ENCODE measurements at places on chromosomes 7 and 10. TPM values are rescaled to one million over a fixed set of nuclear protein-coding genes. Genes with fewer than 3 reads are reported as not detected.
A peak's percentile ranks its signal among the peaks of the same experiment; 100 is the strongest.

GRCh38 chr7:105978035-105978434, 15.0 kb downstream of the CDHR3 start:
- no peak for DNase-seq

The CALML3 gene
- not detected for total RNA-seq

- no peak for DNase-seq
Measured at GRCh38 chr7:128458956-128459355, 3.3 kb downstream of the HILPDA start.

DNA sequence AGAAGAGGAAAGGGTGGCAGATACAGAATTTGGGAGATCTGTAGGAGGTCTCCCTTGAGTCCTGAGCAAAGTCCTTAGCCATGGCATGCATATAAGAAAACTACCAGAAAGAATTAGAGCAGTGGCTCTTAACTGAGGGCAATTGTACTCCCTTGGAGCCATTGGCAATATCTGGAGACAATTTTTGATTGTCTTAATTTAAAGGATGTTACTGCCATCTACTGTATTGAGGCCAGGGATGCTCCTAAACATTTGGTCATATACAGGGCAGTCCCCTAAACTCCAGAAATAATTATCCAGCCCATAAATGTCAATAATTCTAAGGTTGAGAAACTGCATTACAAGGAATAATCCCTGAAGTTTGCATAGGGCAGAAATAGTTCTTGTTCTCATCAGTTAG, 136.4 kb upstream of the ODAD2 start:
- DNase-seq, result no peak

DNA sequence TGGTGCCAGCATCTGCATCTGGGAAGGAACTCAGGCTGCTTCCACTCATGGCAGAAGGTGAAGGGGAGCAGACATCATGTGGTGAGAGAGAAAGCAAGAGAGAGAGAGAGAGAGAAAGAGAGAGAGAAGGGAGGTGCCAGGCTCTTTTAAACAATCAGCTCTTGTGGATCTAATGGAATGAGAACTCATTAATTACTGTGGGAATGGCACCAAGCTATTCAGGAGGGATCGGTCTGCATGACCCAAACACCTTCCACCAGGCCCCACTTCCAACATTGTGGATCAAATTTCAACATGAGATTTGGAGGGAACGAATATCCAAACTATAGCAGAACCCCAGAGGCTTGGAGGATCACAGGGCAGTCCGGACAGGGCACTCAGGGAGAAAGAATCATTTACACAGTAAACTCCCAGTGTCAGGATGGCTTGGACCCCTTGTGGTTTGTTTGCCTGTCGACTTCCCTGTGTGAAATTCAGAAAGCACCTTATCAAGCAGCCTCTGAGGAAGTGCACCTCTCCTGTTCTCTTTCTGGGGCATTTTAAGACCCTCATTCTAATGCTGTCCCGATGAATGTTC, 308.5 kb downstream of the REEP3 start:
- no peak for DNase-seq

GRCh38 chr10:92822060-92822634, 26.2 kb upstream of the EXOC6 start:
- no peak for DNase-seq

- no peak for DNase-seq
Measured at GRCh38 chr7:87575521-87575920, 25.2 kb downstream of the ABCB1 start.

GRCh38 chr10:121237718-121238117, 360.5 kb downstream of the FGFR2 start:
- no peak for DNase-seq

DNA sequence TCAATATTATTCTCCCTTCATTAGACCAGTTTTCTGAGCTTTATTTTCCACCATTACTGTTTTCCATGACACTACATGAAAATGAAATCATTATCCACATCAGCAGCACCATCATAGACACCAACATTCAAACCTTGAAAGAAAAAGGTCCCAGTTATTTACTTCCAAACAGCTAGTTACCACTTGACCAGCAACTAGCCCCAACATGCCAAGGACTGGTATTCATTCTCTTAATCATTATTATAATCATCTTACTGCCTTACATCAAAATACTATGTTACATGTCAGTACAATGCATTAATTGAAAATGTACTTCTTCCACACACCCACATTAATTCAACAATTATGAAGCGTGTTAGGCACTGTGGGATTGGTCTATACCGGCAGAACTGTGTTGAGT, 199.4 kb downstream of the TSPAN12 start:
- no peak for DNase-seq

GRCh38 chr7:11193888-11194287, 220.2 kb downstream of the PHF14 start:
- peak; percentile 20 for DNase-seq

DNA sequence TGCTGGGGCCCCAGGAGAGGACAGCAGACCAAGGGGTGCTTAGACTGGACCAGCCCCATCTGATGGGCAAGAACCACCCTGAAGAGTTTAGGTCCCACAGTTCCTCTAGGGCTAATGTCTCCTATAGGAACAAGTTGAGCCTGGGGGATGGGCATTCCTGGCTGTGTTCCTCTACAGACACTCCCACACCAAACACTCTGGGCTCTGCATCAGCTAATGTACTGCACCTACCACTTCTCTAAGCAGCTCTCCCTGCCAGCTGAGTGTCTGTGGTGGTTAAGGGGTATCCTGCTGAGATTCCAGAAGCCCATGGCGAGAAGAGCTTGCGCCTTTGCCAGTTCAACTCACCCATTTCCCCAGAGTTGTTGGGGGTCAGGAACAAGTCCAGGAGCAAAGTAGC, 284.1 kb upstream of the CSTF2T start:
- no peak for DNase-seq

DNA sequence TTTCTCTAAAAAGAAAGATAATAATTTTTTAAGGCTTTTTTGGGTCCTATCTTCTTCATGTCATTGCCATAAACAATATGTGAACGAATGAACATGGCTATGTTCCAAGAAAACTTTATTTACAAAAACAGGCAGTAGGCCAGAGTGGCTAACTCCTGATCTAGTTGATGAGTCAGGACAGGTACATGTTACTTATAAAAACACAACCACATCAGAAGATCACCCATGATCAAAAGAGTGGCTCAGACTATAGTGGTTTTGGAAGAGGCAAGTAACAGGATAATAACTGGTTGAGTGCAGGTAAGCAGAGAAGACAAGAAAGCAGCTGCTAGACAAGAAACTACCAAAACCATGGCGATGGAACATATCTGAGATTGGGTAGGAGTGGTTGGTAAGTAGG, 468.7 kb downstream of the KCNMA1 start:
- DNase-seq, result no peak

The ANKMY2 gene
- total RNA-seq, result 13.7 TPM

- peak; percentile 51 for DNase-seq
Measured at GRCh38 chr7:150964593-150965111, 13.5 kb downstream of the KCNH2 start.

- no peak for DNase-seq
Measured at GRCh38 chr10:87753995-87754866, 63.8 kb downstream of the ATAD1 start.

- DNase-seq, result peak; percentile 63
Measured at GRCh38 chr10:61793760-61794703, 107.5 kb upstream of the ARID5B start.

The OGDHL gene
- total RNA-seq, result 0.27 TPM

GRCh38 chr10:4639960-4640359, 186.0 kb upstream of the AKR1E2 start:
- DNase-seq, result no peak

The CPA2 gene
- under 0.01 TPM for total RNA-seq

The CCL24 gene
- not detected for total RNA-seq

- DNase-seq, result no peak
Measured at GRCh38 chr7:15507171-15507570, 54.6 kb downstream of the AGMO start.

DNA sequence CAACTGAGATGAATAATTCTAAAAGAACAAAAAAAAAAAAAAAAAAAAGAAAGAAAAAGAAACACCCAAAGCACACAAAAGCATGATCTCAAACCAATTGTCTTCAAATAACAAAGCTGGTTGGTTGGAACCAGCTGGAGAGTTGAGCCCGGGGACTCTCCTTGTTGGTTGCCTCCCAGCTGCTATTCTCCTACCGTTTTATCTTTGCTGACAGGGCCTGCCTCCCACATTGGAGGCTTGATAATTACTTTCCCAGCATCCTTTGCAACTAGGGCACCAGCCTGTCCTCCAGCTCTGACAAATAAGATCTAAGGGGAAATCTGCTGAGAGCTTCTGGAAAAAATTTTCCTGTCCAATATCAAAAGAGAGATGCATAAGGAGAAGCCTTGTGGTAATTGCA, 6.8 kb downstream of the PON1 start:
- DNase-seq, result no peak

- DNase-seq, result no peak
Measured at GRCh38 chr10:89904755-89905154, 203.4 kb downstream of the KIF20B start.

The HKDC1 gene
- total RNA-seq, result not detected

The LRRC17 gene
- 0.27 TPM for total RNA-seq

DNA sequence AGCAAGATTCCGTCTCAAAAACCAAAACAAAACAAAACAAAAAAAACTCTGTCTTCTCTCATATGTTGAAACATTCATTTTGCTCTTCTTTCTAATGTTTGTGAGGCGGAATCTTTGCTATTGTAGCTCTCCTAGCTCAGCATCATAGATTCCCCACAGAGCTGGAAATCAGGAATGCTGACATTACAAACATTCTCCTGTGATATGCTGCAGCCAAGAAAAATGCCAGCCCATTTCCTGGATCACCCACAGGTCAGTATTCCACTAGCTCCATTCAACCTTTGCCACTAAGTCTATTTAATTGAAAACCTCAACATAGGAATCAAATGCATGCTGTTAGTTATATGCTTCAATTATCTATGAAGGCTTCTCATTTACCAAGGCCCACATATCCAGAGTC, 186.3 kb downstream of the IPMK start:
- DNase-seq, result no peak

The RP9 gene
- total RNA-seq, result 7.0 TPM

DNA sequence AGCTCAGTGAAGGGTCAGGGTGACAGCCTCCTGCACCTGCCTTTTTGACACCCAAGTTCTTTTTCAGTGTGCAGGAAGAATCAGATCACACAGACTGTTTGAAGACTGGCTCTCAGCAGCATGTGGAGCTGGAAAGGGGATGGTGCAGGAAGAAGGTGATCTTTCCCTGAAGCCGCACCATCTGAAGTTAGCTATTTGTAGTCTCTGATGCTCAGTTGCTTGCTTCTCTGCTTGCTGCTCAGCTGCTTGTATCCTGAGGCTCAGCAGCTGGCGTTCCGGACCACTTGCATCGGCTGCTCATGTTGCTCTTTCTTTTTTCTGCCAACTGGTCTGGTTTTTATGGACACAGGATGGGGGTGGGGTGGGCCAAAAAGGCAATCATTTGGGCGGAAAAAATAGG, 15.8 kb upstream of the DNMBP start:
- no peak for DNase-seq
